ENCODE measurements at places on chromosomes 4 and X. TPM values are rescaled to one million over a fixed set of nuclear protein-coding genes. Genes with fewer than 3 reads are reported as not detected.

TMEM255A gene
- total RNA-seq: 1.7 TPM

P2RY4 gene
- 0.48 TPM for total RNA-seq

- no peak for DNase-seq
These were observed 511.5 kb downstream of the GLUD2 start for GRCh38 chrX:121558886-121559285.

PDZD4 gene
- total RNA-seq: 7.7 TPM

DNA sequence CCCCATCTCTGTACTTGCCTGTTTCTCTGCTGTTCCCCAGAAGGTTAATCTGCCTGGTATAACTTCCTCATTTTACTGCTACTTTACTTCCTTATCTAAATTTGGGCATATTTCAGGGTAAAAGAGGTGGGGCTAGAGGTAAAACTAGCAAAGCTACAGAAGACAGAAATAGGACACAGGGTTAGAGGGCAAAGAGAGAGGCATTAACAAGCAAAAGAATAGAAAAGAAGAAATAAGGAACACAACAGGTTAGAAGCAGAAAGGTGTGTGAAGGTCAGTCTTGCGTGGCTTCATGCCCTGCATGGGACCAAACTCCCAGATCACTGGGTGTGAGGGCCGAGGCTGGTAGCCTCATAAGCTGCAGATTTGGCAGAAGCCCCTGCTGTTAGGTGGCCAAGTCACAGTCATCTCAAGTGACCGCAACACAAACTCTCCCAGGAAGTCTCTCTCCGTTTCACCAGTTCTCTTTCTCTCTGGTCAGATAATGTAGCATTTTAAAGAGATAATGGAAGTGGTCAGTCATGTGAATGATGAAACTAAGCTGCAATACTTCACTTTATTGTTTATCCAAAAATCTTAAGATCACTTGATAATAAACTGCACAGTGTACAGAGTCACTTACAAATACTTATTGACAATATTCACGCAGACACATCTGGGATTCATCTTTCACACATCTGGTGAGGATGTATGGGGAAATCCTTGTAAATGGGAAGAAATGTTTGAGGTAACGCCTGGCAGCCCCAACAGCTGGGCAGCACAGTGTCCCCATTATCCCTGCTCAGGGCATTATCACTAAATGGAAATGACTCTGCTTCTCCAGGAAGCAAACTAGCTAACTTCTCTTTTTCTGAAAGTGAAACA, 16.4 kb downstream of the TMEM154 start:
- no peak for DNase-seq

HSFX2 gene
- 0.96 TPM for total RNA-seq

DNA sequence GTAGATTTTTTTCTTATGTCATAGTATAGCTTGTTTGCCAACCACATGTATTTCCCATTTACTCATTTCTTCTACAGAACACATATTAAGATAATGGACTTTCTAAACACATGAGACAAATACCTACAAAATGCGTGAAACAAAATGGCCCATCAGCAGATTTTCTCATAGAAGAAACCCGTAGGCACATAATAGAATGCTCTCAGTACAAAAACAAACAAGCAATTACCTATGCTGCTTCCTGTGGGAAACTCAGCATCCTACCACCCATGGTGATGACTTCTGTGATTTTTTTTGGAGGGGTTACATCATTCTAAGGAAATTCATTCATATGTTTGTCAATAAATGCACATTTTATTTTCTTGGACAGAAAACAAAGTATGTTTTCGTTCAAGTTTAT, 343.6 kb downstream of the SPRY1 start:
- DNase-seq: no peak

DNA sequence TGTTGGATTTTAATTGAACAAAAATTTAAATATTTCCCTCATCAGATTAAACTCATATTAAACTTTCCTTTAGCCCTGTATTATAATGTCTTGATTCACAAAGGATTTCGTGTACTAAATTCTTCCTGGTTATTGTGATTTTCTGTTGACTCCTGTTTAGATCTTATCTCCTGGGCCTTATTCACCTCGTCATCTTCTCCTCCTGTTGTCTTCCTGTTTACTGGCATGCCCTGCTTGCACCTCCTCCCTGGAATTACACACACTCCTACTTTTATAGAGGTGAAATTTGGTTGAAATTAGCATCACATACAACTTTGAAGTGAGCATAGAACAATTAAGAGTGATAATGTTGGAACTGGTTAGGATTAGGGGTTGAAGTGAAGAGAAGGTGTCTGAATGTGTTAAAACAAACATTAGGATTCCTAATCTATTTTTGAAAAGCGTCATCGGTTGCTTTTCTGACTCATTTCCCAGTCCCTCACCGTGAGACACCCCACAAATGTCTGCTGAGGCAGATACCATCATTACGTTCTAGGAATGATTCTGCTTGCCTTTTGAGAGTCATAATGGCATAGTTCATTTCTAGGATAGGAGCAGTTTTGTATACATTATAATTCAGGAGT, 32.5 kb downstream of the TLL1 start:
- no peak for DNase-seq

PAGE4 gene
- total RNA-seq: 2.6 TPM

All from umbilical cord (tissue), 2 donors.